Esophagus squamous epithelium (tissue), 5 donors: ENCODE measurements at places on chromosomes 16 and 17. TPM values are rescaled to one million over a fixed set of nuclear protein-coding genes. Genes with fewer than 3 reads are reported as not detected.

GRCh38 chr17:74737299-74738050 is 419 bp downstream of the RAB37 start:
- DNase-seq = no peak

The NHLRC4 gene
- not detected for total RNA-seq

DNA sequence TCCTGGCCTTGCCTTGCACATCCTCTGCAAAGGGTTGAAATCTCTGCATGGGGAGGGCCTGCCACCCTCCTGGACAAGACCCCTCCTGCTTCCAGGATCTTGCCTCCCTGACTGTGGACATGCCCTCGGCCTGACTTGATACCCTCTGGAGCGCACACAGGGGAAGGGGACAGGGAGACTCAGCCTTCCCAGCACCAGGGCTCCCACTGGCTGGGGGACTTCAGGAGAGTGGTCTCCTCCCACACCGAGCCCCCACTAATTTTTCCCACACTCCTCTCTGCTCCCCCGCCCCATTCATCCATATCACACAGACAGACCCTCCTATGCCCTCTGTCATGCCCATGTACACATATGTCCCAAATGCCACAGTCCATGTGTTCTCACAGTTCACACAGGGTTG is 14.3 kb downstream of the SGCA start:
- no peak for DNase-seq

DNA sequence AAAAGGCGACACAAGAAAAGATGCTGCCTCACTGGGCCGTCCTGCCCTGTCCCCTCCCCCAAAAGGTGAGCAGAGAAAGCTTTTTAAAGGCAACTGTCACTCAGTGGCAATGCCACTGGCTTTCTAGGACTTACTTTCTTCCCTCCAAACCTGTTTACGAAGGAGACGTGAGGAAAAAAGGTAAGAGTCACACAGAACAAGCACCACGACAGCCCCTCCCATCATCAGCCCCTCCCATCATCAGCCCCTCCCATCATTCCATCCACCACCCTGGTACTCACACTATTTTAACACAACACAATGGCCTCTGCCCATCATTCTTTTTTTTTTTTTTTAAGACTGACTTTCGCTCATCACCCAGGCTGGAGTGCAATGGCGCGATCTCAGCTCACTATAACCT is 77.1 kb downstream of the NXN start:
- DNase-seq = no peak

The RBBP6 gene
- total RNA-seq = 51.9 TPM

GRCh38 chr17:76038050-76038449 is 10.9 kb upstream of the EVPL start:
- no peak for DNase-seq

The UBALD1 gene
- 5.9 TPM for total RNA-seq

The TP53TG3 gene
- total RNA-seq = not detected

The G6PC1 gene
- not detected for total RNA-seq

DNA sequence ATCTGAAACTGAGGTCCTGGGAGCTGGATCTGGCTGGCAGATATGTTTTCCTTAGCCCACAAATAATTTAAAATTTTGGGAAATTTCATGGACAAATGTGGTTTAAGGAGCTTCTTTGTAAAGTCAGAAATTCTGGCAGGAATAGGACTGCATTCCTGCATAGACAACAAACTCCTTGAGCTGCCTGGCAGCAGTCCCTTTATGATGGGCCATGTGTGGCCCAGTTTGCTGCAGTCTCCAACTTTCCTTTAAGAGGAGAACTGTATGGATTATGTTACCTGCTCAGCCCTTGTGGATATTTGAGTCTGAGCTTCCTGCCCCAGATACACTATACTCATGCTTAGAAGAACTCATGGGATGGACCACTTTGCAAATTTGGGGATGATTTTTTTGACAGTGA is 48.5 kb upstream of the HS3ST2 start:
- DNase-seq = no peak

The DNAI2 gene
- total RNA-seq = not detected

The PYDC1 gene
- not detected for total RNA-seq

DNA sequence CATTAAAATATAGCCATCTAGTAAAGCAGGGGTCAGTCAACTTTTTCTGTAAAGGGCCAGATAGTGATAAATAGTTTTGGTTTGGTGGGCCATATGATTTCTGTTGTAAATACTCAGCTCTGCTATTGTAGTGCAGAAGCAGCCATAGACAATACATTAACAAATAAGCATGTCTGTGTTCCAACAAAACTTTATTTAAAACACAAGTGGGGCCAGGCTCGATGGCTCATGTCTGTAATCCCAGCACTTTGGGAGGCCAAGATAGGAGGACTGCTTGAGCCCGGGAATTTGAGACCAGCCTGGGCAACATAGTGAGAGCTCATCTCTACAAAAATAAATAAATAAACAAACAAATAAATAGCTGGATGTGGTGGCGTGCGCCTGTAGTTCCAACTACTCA is 60.8 kb upstream of the TANC2 start:
- DNase-seq = no peak

The TEKT1 gene
- not detected for total RNA-seq

- DNase-seq = no peak
Observed at GRCh38 chr16:3755249-3755648, 37.9 kb upstream of the TRAP1 start.

DNA sequence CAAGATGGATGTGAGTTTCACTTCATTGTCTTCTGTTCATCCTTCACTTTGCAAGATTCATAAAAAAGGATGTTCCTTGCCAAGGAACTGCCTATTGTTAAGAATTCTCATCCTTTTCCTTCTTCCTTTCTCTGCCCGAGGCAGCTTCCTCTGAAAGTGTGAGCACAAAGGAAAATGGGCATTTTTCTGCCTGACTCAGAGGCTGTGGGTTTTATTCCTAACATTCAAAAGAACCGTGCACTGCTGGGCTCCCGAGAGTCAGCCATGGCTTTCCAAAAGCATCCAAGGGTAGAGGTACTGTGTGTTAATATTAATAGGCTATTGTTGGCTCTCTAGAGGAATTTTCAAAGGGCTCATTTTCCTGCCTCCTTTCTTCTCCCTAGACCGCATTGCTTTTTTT is 289.4 kb downstream of the ABCC12 start:
- no peak for DNase-seq

DNA sequence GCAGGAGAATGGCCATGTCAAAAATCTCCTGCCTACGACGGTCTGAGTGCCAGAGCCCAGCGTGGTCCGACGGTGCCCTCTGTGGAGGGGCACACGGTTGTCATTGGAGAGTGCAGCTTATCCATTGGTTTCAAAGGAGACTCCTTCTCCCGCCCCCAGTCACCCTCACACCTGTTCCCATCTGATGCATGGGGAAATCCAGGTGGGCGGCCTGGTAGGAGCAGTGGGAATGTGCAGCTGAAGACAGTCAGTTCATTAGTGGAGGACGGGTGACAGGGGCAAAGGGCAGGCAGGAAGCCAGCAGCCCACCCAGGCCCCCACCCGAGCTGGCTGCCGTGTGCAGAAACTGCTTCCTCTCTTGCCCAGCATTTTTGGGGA is 162.3 kb downstream of the IRF8 start:
- DNase-seq = no peak

- DNase-seq = no peak
Observed at GRCh38 chr17:12712941-12713340, 47.3 kb downstream of the MYOCD start.

- no peak for DNase-seq
Observed at GRCh38 chr16:85621698-85622428, 8.7 kb downstream of the GSE1 start.

The ENPP7 gene
- total RNA-seq = not detected

- DNase-seq = no peak
Observed at GRCh38 chr17:51319186-51319585, 58.8 kb downstream of the UTP18 start.

GRCh38 chr17:14011740-14012405 is 57.4 kb upstream of the COX10 start:
- no peak for DNase-seq

The CDH8 gene
- total RNA-seq = 0.27 TPM

The BOLA2B gene
- total RNA-seq = 228 TPM

DNA sequence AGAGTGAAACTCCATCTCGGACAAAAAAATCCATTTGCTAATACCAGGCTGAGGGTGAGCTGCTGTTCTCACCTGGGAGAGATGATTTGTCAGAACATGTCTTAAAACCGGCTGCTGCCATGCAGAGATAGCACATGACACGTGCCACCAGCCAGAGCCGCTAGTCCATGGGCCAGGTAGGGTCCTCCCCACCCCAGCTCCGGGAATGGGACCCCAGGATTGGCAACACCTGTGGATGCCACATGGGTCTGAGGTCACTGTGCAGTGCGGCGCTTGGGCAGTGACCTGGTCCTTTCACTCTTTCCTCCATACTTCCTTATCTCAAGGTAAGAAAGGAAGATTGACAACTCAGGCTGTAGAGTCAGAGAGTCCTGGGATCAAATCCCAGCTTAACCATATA is 393.3 kb upstream of the TNRC6C start:
- DNase-seq = no peak

GRCh38 chr16:23302045-23302956 is at the start of gene SCNN1B:
Gene SCNN1B, plus strand, starts transcription at chr16:23302302. Its CDS starts 46,298 bp downstream, at chr16:23348600.
- DNase-seq = no peak

The C17orf67 gene
- total RNA-seq = 1.7 TPM

DNA sequence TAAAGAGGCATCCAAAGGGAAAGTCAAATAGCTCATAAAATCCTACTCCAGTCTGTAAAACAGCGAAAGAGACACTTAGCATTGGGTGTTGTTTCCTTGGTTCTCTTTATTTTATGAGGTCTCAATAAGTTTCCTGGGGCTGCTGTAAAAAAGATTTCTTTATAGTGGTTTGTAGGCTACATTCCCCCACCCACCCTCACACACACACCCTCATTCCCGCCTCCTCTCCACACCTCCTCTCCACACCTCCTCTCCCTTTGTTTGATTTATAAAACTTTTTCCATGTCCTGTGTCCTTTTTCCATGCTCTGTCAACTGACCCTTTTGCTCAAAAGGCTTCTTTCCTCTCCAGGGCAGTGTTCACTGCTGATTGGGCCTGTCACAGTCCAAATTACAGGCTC is 178.9 kb upstream of the SOX9 start:
- DNase-seq = no peak

DNA sequence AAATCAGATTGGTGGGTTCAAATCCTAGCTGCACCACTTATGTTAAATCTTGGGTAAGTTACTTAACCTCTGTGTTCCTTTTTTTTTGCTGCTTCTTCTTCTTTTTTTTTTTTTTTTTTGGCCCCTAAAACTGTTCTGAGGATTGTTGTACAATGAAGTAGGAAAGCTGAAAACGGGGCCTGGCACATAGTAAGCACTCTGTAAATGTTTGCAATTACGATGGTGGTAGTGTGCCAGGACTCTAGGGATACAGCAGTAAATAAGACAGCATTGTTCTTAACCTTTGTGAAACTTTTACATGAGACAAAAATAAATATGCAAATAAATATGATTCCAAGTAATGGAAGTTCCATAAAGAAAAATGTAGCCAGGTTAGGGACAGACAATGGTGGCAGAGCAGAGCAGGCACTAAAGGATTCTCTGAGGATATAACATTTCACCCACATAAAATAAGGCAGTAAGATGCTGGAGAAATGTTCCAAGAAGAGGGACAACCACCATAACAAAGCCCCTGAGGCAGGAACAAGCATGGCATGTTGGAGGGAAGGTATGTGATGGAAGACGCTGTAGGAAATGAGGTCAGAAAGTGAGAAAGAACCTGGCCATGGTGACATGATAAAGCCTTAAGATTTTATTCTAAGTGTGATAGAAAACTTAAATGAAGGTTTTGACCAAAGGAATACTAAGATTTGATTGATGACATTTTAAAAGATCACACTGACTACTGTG is 127.3 kb downstream of the NLK start:
- DNase-seq = no peak

The RNU2-1 gene
- not detected for total RNA-seq

DNA sequence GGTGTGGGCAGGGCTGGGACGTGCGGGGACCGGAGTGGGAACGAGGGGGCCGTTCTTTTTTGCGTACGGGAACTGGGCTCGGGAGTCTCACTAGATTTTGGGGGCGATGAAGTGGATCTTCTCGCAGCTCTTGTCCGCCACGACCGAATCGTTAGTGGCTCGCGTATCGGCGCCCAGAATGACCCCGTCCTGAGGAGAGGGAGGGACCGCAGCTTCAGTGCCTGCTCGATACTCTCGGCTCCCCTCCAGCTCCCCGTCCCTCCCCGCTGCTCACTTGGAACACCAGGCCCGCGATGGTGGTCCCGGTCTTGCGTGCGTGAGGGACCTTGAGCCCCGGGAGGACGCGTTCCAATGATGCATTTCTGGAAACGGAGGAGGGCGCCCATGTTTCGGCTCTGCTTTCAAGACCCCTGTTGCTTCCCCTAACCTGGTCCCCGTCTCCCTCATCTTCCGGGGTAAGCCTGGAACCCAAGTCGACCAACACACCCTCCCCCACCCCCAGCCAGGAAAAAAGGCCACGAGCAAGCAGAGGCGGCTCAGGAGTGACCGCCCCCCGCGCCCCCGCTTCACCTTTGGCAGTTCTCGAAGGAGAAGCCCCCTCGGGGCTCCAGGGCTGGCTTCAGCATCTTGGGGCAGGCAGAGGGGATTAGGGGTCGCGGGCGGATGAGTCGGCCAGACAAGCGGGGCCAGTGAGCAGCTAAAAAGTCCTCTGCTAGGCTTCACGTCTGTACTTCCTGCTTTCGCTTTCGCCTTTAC is at the start of gene PSMB10:
Gene PSMB10 (minus strand): TSS at position 727 of the 756 bp plus-strand sequence. CDS start 101 bp downstream, at position 626.
- DNase-seq = peak; percentile 35

GRCh38 chr17:67982034-67982640 is 14.1 kb downstream of the C17orf58 start:
- no peak for DNase-seq

GRCh38 chr17:20028443-20028842 is 19.3 kb downstream of the SPECC1 start:
- DNase-seq = no peak

- DNase-seq = no peak
Observed at GRCh38 chr16:85472514-85472913, 140.6 kb upstream of the GSE1 start.

DNA sequence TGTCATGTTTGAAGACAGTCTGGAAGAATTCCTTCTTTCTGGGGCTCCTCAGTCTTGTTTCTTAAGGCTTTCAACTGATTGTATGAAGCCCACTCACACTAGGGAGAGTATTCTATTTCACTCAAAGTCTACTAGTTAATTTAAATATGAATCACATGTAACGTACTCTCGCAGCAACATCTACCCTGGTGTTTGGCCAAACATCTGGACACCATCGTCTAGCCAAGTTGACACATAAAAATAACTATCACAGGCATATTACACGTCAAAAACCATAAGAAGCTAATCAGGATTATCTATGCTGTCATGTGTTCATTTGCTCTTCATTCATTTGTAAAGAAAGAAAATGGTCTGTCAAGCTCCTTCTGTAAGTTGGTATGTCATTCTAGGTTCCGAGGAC is 787.4 kb downstream of the KCNJ2 start:
- DNase-seq = no peak

The MEOX1 gene
- 0.64 TPM for total RNA-seq

- no peak for DNase-seq
Observed at GRCh38 chr17:37292429-37293139, 83.2 kb upstream of the C17orf78 start.

GRCh38 chr16:69133373-69133954 is 1.0 kb downstream of the UTP4 start:
- DNase-seq = no peak

DNA sequence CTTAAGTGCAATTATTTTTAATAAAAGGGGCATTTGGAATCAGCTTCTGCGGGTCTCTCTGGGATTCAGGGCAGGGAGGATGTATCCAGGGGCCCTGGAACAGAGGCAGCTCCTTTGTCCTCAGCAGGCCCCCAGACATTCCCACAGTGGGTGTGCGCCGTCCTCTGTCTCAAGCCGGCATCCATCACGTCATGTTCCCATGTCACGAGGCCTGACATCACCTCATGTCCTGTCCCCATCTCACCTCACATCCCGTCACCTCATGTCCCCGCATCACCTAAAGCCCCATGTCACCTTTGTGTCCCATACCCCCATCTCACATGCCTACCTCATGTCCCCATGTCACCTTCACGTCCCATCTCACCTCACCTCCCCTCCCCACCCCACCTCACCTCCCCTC is 18.5 kb downstream of the GAA start:
- no peak for DNase-seq
